Natural killer cell treated with Interleukin-12 subunit alpha and Interleukin-12 subunit beta and Interleukin-15 and Interleukin-18, amount 100 ng/mL, for 72 hours (primary cell): ENCODE measurements at places on chromosomes 7 and 10. TPM values are rescaled to one million over a fixed set of nuclear protein-coding genes. Genes with fewer than 3 reads are reported as not detected.

GRCh38 chr10:29816801-29817558, 182.2 kb upstream of the SVIL start:
- H3K27me3 ChIP-seq, result peaks cover 35% of the 10 kb centered on the region
- H3K36me3 ChIP-seq, result no peaks in the 10 kb centered on the region
- no peak overlapping the region for H3K4me3 ChIP-seq
- no peak for DNase-seq
- peaks cover 5% of the 10 kb centered on the region for H3K4me1 ChIP-seq

DNA sequence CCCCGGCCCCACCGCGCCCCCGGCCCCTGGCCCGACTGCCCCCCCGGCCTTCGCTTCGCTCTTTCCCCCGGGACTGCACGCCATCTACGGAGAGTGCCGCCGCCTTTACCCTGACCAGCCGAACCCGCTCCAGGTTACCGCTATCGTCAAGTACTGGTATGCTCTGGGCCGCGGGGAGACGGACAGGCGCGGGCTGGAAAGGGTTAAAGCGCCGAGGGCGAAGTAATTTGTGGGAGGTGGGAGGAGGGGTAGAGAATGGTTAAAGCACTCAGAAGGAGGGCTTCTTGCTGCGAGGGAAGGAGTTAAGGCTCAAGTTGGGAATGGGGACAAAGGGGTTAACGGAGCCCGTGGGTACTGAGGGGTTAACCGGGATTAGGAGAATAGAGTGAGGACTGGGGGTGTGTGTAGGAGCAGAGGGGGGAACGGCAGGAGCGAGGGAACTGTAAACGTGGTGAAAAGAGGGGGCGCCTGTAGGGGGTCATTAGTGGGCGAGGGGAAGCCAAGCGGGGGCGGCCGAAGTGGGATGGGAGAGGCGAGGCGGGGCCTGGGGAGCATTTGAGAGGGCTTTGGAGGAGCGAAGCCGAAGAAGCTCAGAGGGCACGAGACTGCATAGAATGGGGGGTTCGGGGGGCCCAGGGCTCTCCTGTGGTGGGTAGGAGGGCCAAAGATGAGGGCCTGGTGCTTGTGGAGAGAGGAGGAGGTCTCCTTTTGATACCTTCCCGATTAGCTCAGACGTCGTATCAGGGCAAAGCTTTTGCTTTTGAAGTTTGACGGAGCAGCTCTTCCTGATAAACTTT, 605 bp downstream of the SUFU start:
- peaks cover 11% of the 10 kb centered on the region for H3K4me1 ChIP-seq
- H3K4me3 ChIP-seq, result no peak overlapping the region
- DNase-seq, result no peak
- no peaks in the 10 kb centered on the region for H3K36me3 ChIP-seq
- H3K27ac ChIP-seq, result peak overlapping the region; percentile 80

- peaks cover 4% of the 10 kb centered on the region for H3K4me1 ChIP-seq
- H3K27me3 ChIP-seq, result peaks cover 2% of the 10 kb centered on the region
- peak; percentile 48 for DNase-seq
Observed at GRCh38 chr10:132373241-132373955, 23.6 kb upstream of the PWWP2B start.

- peaks cover 32% of the 10 kb centered on the region for H3K27me3 ChIP-seq
- H3K4me3 ChIP-seq, result no peak overlapping the region
- no peak for DNase-seq
- H3K36me3 ChIP-seq, result no peaks in the 10 kb centered on the region
Observed at GRCh38 chr7:78073609-78074382, 275.2 kb downstream of the PHTF2 start.

GRCh38 chr10:80077869-80078447, 507 bp upstream of the TMEM254 start:
- H3K36me3 ChIP-seq, result no peaks in the 10 kb centered on the region
- H3K4me3 ChIP-seq, result peak overlapping the region; percentile 99
- no peak for DNase-seq
- peaks cover 3% of the 10 kb centered on the region for H3K27me3 ChIP-seq

- peaks cover 74% of the 10 kb centered on the region for H3K4me1 ChIP-seq
- no peak for DNase-seq
- H3K4me3 ChIP-seq, result peak overlapping the region; percentile 81
- no peaks in the 10 kb centered on the region for H3K27me3 ChIP-seq
Observed at GRCh38 chr10:128064970-128065580, 61.1 kb downstream of the MKI67 start.

The VIPR2 gene
- 0.45 TPM for total RNA-seq
